ENCODE measurements at places on chromosomes 6 and 20.

GRCh38 chr6:137323860-137324259 is 104.7 kb upstream of the IFNGR1 start:
- no peaks in the 10 kb centered on the region for H3K27me3 ChIP-seq
- no peaks in the 10 kb centered on the region for H3K36me3 ChIP-seq
- no peak overlapping the region for H3K27ac ChIP-seq
- no peak for DNase-seq

- no peak overlapping the region for H3K27ac ChIP-seq
- no peak for DNase-seq
- no peaks in the 10 kb centered on the region for H3K27me3 ChIP-seq
- no peak overlapping the region for H3K4me3 ChIP-seq
Measured at GRCh38 chr6:89530982-89531381, 98.0 kb downstream of the ANKRD6 start.

- H3K36me3 ChIP-seq, result no peaks in the 10 kb centered on the region
- DNase-seq, result no peak
- H3K4me1 ChIP-seq, result peaks cover 19% of the 10 kb centered on the region
Measured at GRCh38 chr20:40753472-40753871, 64.4 kb upstream of the MAFB start.

GRCh38 chr6:39204646-39205244 is 24.5 kb downstream of the KCNK5 start:
- no peaks in the 10 kb centered on the region for H3K27me3 ChIP-seq
- H3K36me3 ChIP-seq, result no peaks in the 10 kb centered on the region
- peaks cover under 1% of the 10 kb centered on the region for H3K4me1 ChIP-seq

DNA sequence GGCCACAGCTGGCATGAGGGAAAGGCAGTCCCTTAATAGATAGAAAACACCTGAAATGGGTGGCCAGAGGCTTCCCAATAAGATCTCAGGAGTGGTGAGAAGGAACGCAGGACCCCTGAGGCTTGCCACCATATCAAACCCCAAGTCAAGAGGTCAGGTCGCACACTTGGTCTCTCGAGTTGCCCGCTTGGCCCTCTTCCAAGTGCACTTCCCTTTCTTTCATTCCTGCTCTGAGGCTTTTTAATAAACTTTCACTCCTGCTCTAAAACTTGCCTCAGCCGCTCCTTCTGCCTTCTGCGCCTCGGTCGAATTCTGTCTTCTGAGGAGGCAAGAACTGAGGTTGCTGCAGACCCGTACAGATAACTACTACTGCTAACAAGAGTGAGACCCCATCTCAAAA is 64.2 kb downstream of the SLC2A10 start:
- no peak overlapping the region for H3K4me3 ChIP-seq
- no peak for DNase-seq
- H3K4me1 ChIP-seq, result no peaks in the 10 kb centered on the region
- H3K27me3 ChIP-seq, result no peaks in the 10 kb centered on the region
- no peaks in the 10 kb centered on the region for H3K36me3 ChIP-seq
- H3K27ac ChIP-seq, result no peak overlapping the region
